NCI-H524 (cell line): ENCODE measurements at places on chromosomes 5 and 9.

GRCh38 chr9:121858788-121859187 is 207.4 kb downstream of the DAB2IP start:
- no peak for DNase-seq

DNA sequence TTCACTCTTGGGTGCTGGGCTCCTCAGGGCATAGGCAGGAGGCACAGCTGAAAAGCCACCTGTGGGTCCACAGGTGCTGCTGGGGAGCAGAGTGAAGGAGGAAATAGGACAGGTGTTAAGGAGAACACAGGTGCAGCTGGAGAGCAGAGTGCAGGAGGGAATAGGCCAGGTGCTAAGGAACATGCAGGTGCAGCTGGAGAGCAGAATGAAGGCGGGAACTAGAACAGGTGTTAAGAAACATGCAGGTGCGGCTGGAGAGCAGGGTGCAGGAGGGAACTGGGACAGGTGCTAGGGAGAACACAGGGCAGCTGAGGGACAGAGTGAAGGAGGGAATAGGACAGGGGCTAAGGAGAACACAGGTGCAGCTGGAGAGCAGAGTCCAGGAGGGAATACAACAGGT is 43.8 kb upstream of the PLEKHG4B start:
- DNase-seq: no peak

DNA sequence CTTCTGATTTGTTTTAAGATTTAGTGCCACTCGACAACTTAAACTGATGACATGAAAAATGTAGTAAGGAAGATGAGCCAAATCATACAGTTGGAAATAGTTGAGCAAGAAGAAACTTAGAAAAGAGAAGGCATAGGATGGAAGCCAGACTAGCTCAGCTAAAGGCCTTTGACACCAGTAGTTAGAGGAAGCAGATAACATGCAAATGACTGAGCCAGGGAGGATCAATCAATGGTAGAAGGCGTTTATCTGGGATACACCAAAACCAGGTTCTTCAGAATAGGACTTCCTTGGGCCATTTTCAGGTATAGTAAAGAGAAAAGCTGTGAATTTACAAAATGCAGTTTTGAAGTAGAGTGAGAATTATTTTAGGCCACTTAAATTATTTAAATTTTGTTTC is 3.2 kb downstream of the TDRD7 start:
- no peak for DNase-seq

GRCh38 chr9:38112049-38112448 is 43.0 kb upstream of the SHB start:
- no peak for DNase-seq

- no peak for DNase-seq
Observed at GRCh38 chr5:96565582-96566265, 96.5 kb upstream of the CAST start.

GRCh38 chr5:73792687-73793320 is 166.8 kb downstream of the ARHGEF28 start:
- DNase-seq: peak; percentile 39

DNA sequence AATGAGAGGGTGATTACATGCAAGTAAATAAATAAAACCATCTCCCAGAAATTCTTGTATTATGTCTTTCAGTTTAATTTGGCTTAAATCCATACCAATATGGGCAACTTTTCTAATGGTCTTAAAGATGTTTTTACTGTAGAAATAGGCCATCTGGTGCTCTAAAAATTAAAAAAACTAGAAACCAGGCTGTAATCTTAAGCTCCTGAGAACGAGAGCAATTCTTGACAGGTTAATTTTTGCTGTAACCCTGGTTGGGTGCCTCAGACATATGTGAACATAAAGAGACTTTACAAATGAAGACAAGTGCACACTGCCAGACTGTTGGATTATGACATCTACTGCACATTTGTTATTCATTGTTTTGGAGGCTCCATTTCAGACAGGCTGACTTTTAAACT is 246.8 kb upstream of the DAB2 start:
- no peak for DNase-seq

- DNase-seq: no peak
Observed at GRCh38 chr5:7377761-7378160, 18.2 kb upstream of the ADCY2 start.

GRCh38 chr9:132006677-132007370 is 72.8 kb downstream of the MED27 start:
- DNase-seq: peak; percentile 71

- peak; percentile 87 for DNase-seq
Observed at GRCh38 chr9:130461218-130461630, 16.5 kb downstream of the ASS1 start.

DNA sequence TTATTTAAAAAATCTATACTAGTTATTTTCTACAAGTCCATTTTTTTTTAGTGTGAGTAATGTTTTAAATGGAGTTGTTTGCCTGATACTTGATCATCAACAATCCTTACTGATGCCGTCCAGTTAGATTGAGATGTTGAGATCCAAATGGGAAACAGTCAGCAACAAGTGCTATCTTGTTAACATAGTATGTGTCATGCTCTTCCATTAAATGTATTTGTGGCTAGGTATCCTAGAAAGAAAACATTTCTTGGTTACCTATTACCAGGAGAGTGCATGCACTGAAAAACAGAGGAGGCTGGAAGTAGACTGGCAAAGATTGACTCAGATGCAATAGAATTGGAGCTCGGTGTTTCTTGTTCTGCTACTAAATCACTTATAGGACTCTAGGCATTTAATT is 123.4 kb upstream of the MAN2A1 start:
- DNase-seq: no peak

- DNase-seq: peak; percentile 1
Observed at GRCh38 chr9:86202338-86202882, 57.0 kb downstream of the C9orf153 start.

- no peak for DNase-seq
Observed at GRCh38 chr9:71498691-71499090, 269.6 kb downstream of the CEMIP2 start.

- no peak for DNase-seq
Observed at GRCh38 chr5:154138701-154139100, 51.8 kb upstream of the GALNT10 start.

GRCh38 chr5:140310434-140310833 is 7.5 kb upstream of the PFDN1 start:
- DNase-seq: no peak

DNA sequence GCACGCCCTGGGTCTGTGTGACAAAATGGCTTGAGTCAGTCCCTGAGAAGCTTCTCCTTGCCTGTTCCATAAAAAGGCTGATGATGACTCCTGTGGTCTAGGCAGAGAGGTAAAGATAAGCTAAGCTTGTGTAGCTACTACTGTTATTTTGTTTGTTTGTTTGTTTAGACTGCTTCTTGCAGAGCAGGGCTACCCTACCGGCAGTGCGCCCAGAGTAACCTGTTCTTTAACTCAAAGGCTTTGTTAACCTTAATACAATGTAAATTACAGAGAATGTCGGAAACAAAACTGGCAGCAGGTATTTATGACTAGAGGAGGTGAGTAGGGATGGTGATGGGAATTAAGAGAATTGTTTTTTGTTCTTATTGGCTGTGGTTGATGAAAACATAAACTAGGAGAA is 87.6 kb downstream of the F2RL2 start:
- no peak for DNase-seq
